ENCODE measurements at places on chromosomes 11 and 22.
A peak's percentile ranks its signal among the peaks of the same experiment; 100 is the strongest.

DNA sequence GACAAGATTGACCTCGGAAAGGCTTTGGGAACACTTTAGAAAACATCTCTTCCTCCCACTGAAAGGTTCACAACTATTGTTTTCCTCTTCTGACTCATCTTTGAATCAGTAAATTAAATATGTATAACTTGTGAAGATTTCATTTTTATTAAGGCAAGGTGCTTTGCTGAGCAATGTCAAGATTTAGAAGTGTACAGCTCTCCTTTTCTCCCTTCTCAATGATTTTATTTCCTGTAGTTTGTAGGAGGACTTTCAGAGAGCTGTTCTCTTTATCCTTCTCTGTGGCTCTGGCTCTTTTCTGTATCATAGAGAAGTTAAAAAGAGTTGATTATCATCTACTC is 594.2 kb downstream of the METTL15 start:
- no peak for DNase-seq

GRCh38 chr22:28798810-28799605 is 1.4 kb downstream of the XBP1 start:
- DNase-seq = peak; percentile 9

DNA sequence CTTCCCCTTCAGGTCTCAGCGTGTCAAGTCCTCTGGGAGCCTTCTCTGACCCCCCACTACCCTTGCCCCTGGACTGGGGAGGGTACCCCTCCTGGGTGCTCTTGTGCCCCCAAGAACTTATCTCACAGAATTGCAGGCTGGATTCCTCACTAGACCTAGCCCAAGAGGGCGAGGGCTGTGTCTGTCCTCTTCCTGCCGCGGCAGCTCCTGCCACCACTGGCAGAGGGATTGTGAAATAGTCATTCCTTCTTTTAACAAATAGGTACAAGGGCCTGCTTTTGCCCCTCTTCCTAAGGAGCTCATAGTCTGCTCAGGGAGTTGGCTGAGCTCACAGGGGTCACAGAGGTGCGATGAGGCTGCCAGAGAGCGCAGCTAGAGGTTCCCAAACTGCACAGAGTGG is 5.5 kb downstream of the RAB36 start:
- no peak for DNase-seq

DNA sequence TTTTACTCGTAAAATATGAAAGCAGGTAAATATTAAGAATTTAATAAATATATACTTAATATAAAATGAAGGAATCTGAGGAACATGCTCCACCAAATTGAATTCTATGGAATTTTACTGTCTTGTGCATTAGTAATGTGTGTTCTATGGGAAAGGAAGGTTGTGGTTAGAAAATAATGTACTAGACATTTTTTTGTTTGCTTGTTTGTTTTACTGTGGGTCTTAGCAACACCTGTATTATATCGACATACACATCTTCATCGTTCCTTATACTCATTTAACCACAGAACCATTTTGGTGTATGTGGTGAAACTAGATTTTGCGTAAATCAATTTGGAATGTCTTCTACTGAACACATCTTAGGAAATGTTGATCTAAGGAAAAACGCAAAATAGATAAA is 114.1 kb upstream of the MTMR2 start:
- peak; percentile 20 for DNase-seq

- no peak for DNase-seq
These were observed 194.5 kb downstream of the NAV2 start for GRCh38 chr11:19907008-19907579.

DNA sequence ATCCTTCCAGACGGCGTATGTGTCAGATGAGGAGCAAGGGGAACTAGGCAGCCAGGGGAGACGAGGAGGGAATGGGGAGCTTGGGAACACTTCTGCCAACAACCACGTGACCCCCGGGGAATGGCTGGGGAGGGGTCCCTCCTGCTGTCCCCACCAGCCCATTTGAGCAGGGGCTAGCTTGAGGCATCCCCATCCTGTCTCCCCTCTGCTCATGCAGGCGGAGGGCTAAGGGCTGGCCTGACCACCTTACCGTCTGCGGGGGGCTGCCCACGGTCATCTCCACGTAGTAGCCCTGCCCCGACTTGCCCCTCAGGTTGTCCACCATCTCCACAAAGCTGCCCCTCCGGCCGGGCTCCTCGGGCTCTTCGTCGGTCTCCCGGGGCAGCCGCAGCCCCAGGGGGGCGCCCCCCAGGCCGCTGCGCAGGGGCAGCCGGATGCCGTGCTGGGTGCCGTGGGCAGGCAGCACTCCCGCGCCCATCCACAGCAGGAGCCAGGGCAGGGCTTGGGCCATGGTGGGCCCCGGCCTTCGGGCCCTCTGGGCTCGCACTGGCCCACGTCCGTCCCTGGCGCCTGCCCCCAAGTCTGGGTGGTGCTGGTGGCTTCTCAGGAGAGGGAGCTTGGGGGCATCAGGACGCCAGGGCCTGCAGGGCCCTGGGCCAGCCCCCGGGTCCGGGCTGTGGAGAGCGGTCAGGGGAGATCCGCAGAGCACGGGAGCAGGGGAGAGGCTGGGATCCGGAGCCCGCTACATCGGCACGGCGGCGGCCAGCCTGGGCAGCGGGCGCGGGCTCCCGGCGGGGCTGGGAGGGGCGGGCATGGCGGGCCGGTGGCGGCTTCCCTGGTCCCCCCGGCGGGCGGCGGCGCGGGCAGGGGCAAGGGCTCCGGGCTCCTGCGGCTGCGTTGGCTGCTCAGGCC is 515 bp downstream of the BACE1 start:
- DNase-seq = no peak

- DNase-seq = no peak
These were observed 764 bp upstream of the PACSIN3 start for GRCh38 chr11:47186700-47187695.

- DNase-seq = no peak
These were observed 89.3 kb upstream of the SLC22A12 start for GRCh38 chr11:64501500-64502427.

DNA sequence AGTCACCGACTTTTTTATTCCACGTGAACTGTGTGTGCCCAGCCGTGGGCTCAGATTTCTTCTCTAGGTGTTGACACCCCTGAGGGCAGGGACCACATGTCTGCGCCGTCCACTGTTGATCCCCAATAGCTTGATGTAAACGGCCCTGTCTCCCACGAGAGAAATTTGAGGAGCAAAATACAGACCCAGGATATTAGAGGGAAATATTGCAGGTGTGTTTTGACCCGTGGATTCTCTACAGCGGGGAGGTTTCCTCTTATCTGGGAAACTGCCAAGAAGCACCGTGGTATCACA is 437.5 kb downstream of the TBC1D22A start:
- no peak for DNase-seq

DNA sequence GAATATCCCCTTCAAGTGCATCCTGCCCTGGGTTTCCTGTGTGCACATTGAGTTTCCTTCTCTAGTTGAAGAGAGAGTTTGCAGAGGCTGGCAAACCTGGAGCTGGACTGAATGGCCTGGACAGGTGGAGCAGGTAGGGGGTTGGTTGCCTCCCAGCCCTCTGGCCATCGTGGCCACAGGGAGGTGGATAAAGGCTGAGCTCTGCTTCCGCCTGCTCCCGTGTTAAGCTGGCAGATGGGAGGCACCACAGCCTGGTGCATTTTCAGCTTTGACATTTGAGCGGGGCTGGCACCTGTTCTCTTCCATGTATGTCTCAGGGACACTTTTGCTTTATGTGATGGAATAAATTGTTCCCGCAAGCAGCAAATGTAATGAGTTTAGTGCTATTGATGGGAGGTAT is 11.1 kb downstream of the MICAL2 start:
- no peak for DNase-seq

DNA sequence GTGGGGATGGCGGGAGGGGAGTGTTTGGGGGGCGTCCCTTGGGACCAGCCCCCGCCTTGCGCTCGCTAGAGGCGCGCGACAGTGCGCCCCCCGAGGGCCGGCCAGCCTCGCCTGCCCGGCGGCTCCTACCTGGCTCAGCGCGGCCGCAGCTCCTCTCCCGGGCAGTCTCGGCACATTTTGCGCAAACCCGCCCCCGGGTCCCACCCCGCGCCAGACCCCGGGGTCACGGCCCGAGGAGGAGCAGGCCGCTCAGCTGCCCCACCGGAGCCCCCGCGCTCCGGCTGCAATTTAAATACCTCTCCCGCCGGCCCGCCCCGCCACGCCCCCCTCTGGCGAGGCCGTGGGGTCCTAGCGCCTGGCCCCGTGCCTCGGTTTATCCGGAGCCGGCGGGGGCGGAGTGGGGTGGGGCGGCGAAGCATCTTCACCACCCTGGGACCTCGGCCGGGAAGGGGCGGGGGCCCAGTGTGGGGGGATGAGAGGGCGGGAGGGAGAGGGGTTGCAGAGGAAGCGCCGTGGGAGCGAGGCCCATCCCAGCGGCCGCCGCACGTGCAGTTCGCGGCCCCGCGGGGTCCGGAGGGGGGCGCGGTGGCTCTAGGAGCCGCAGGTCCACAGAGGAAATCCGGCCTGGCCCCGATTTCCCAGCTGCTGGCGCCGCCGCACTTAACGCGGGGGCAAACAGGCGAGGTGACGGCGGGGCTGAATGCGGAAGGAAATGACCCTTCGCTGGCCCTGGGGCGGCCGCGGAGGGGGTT is at the start of gene LRRC32:
Gene LRRC32, minus strand, starts transcription at position 263 of the 752 bp plus-strand sequence. CDS start 4,793 bp downstream, outside the sequence.
- no peak for DNase-seq

Data from DMS79 (cell line).